ENCODE measurements at places on chromosomes 6 and 20. TPM values are rescaled to one million over a fixed set of nuclear protein-coding genes. Genes with fewer than 3 reads are reported as not detected.

GRCh38 chr6:44253307-44254101, 3.8 kb downstream of the SLC35B2 start:
- DNase-seq: peak; percentile 46

GRCh38 chr20:17808357-17808756, 108.6 kb downstream of the BANF2 start:
- no peak for DNase-seq

DNA sequence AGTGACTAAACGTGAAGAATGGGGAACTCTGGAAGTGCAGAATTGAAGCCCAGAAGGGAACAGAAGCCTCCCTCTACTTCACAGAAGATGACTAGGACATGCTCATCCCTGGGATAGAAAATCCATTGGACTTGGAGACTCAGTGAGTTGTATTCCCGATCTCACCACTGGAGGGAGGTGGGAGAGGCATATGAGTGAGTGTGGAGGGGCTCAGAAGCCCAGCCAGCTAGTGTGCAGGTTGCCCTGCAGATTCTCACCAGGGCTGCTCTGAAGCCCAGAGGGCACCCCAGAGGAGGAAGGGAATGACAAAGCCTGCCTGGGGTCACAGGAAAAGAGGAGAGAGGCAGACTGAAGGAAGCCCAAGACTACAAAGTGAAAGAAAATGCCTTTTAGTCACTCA, 42.1 kb upstream of the HLA-E start:
- DNase-seq: peak; percentile 30

- no peak for DNase-seq
These were observed 78.0 kb downstream of the DHX35 start for GRCh38 chr20:39040116-39040515.

GRCh38 chr6:12208190-12208589, 82.0 kb upstream of the EDN1 start:
- DNase-seq: peak; percentile 50

- DNase-seq: no peak
These were observed 50.1 kb downstream of the CARMIL1 start for GRCh38 chr6:25329161-25329817.

The RUNX2 gene
- 23.5 TPM for total RNA-seq

GRCh38 chr6:10266061-10266460, 148.8 kb downstream of the TFAP2A start:
- no peak for DNase-seq

Measured in LHCN-M2 (cell line).